Kidney epithelial cell (primary cell): ENCODE measurements at places on chromosomes 2 and 18.

DNA sequence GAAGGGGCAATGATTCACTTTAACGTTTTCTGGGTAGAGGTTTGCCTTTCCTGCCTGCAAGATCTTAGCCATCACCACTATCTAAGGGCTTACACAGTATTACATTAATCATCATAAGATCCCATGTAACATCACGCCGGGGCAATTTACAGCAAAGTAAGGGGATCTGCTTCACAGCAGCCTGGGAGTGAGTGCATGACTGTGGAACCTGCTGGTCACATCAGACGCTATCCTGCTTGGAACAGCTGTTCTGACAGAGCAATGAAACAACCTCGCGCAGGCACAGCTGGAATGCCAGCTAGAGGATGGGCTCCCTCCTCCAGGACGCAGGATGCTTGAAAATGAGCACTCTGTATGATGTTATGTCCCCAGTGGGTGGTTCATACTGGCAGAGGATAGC lies 89.0 kb downstream of the AOX1 start:
- no peak for DNase-seq

GRCh38 chr2:150020937-150021673 lies 433.5 kb upstream of the MMADHC start:
- no peak for DNase-seq

DNA sequence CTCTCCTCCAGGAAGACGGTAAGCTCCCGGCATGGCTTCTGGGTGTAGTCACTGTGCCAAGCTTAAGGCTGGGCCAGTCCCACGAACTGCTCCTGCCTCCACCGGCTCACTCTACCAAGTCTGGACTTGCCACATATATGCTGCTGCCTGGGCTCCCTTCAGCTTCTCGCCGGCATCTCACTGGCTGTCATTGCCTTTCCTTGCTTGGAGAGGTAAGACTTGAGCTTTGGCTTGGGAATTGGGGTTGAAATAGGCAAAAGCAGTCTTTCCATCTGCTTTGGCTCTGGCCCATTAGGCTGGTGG lies 481.0 kb downstream of the TGIF1 start:
- DNase-seq, result no peak

GRCh38 chr2:37916512-37917082 lies 8.5 kb upstream of the RMDN2 start:
- no peak for DNase-seq

DNA sequence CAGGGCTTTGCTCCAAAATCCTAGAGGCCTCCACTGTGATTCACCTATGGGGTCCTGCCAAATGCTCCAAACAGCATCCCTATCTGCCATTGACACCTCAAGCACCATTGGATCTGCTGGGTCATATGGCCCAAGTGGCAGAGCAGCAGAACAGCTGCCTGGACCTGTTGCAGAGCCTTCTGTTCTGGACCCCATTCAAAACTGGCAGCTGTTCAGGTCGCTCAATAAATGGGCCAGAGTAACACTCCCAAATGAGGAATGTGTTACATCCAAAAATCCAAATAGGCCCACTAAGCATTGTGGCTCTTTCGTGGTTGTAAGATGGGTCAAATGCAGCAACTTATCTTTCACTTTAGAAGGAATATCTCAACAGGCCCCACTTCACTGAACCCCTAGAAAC lies 783.6 kb downstream of the DCDC2C start:
- DNase-seq, result no peak

GRCh38 chr18:51273437-51273836 lies 76.0 kb upstream of the MEX3C start:
- DNase-seq, result no peak

- no peak for DNase-seq
Measured at GRCh38 chr2:175457895-175458448, 276.5 kb upstream of the ATP5MC3 start.

DNA sequence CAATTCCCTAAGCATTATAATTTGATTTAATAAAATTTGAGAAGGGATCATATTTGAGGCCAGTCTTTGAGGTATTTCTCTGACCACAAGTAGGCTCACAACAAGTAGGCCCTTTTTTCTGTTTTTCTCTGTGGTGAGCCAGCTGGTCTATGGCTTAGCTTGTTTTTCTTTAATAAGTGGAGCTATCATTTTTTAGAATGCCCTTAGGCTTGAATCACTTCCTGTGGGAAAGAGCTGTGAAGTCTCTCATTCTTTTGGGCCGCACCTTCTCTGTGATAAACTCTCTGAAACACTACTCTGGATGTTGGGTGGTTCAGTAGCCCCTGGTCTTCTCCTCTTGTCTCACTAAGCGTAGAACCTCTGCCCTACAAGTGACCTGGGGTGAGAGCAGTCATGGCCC lies 235.9 kb downstream of the SUCLG1 start:
- peak; percentile 37 for DNase-seq

GRCh38 chr2:197940382-197940781 lies 136.0 kb downstream of the PLCL1 start:
- DNase-seq, result no peak

- no peak for DNase-seq
Measured at GRCh38 chr2:109031476-109032228, 42.6 kb upstream of the EDAR start.

DNA sequence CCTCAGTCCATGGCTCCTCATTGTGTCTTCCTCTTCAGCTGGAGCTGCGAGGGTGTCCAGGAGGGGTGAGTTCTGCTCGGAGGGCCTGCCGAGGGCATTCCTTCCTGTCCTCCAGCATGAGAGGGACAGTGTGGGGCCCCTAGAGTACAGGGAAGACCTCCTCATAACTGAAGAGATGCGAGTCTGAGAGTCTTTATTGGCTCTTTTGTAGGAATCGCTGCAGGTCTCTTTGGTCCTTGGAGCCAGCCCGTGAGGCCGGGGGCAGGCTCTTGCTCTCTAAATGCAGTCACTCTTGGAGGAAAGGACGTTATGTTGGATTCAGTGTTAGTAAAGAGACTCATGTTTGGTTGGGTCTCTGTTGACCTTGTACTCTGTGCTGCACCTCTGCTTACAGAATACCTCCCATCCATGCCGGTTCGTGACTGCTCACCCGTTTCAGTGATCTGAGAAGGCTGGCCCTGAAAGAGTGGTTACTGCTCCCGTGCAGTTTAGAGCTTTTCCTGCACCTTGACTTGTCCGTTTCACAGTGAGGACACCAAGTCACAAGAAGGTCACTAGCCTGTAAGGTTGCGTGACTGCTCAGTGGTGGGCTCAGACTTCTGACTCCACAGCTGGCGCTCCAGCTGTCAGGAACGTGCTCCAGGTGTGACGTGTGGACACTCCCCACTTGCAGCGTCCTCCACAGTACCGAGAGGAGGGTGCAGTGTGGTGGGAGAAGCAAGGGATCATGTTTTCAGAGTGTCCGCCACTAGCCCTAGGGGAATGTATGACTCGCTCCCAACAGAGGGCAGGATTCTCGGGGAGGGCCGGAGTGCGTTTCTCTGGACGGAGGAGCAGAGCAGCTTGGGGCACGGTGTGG lies 7.8 kb downstream of the ATG4B start:
- no peak for DNase-seq

DNA sequence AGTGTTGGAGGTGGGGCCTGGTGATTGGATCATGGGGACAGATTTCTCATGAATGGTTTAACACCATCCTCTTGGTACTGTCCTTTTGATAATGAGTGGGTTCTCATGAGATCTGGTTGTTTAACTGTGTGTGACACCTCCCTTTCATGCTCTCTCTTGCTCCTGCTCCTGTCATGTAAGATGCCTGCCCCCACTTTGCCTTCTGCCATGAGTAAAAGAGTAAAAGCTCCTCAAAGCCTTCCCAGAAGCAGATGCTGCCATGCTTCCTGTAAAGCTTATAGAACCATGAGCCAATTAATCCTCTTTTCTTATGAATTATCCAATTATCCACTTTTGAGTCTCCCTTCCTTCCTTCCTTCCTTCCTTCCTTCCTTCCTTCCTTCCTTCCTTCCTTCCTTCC lies 317.7 kb downstream of the RDH14 start:
- no peak for DNase-seq
